CD4-positive, alpha-beta T cell (primary cell): ENCODE measurements at places on chromosomes 16 and 17. TPM values are rescaled to one million over a fixed set of nuclear protein-coding genes. Genes with fewer than 3 reads are reported as not detected.
A peak's percentile ranks its signal among the peaks of the same experiment; 100 is the strongest.

Gene HBQ1
- total RNA-seq: not detected

Gene ESRP2
- total RNA-seq: not detected

Gene CFAP97D1
- not detected for total RNA-seq

- no peak for DNase-seq
Observed at GRCh38 chr16:14202697-14203096, 131.6 kb downstream of the MRTFB start.

DNA sequence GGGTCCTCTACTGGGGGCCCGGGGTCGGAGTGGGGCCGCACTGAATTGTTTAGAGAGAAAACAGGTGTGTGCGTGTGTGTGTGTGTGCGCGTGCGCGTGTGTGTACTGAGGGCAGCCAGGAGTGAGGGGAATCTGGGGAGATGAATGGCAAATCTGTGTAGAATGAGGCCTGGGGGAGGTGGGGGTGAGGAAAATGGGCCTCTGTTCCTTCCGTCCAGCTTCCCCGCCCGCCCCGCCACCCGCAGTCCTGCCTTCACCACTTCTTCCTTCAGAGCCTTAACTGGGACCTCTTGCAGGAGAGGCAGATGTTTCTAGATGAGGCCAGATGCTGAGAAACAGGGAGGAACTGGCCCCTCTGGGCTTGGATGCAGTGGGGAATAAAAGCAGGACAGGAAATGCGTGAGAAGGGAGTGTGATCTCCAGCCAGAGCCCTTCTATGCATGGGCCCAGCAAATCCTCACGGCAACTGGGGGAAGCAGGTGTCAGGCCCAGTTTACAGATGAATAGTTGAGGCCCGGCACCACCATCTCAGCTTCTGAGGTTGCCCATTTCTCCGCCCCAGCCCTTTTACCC, 29.7 kb upstream of the NGFR start:
- no peak for DNase-seq

- DNase-seq: no peak
Observed at GRCh38 chr16:51429041-51429440, 278.0 kb upstream of the SALL1 start.

DNA sequence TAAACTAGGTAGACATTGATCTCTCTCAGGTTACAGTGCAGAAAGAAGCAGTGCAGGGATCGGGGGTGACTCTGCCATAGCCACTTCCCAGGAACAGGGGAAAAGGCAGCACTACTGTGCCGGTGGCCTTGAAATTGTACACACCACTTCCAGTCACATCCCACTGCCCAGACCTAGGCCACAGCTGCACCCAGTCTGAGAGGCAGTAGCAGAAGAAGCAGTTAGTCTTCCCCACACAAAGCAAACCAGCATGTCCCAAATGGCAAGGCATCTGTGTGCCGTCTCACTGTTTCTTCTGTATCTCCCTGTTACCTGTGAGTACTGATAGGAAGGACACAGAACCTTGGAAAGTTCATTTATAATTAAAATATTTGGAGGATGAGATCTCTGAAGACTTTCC, 47.0 kb downstream of the TMC6 start:
- DNase-seq: no peak

- DNase-seq: no peak
Observed at GRCh38 chr17:55760643-55761355, 9.9 kb downstream of the PCTP start.

- no peak for DNase-seq
Observed at GRCh38 chr17:78377858-78378224, 608 bp upstream of the PGS1 start.

GRCh38 chr16:60110531-60110930, 1376.4 kb upstream of the GOT2 start:
- DNase-seq: no peak

DNA sequence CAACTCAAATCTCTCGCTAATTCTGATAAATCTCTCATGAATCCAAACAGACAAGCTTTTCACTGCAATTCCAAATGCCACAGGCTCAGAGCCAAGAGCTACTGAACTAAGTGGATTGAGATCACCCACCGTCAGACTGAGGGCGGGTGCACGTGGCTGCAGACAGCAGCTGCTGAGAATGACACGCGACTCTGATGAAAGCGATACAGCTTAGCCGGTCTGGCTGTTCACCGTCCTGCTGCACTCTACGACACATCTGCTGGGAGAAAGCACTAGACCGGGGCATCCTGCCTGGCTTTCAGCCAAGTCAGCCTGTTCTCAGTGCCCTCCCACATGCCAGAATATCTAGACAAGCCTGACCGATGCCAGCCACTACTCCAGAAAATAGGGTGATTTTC, 42.6 kb downstream of the KLHDC4 start:
- no peak for DNase-seq

DNA sequence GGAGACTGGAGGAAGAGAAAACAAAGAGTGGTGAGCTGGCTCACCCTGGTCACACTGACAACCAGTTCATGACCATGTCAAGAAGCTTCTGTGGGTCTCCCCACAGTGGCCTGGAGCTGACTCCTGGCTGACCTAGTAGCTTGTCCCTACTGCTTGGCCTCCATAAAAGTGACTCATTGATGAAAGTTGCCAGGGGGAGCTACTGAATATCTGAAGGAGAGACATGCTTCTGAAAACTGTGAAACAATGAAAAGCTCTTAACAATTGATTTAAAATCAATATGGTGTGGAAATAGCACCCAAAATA, 22.0 kb downstream of the SMPD3 start:
- no peak for DNase-seq

- DNase-seq: peak; percentile 86
Observed at GRCh38 chr16:28309811-28310311, 17.5 kb downstream of the SBK1 start.

DNA sequence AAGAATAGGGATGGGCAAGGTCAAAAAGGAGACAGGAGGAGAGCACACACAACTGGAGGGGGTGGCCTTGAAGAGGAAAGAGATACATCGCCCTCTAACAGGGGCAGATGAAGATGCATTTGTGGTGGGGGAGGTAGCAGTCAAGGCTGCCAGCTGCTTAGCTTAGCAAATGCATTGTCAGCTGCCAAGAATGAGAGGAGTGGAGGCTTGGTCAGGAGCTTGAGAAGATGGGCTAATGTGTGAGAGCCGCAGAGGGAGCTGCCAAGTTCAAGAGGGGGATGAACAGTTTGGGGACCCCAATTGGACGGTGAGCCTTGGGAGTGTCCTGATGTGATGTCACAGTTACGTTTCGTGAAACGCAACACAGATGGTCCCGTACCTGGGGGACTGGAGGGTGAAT, 28.9 kb upstream of the GNA13 start:
- no peak for DNase-seq

- peak; percentile 67 for DNase-seq
Observed at GRCh38 chr17:77451245-77451893, 310.6 kb downstream of the SEC14L1 start.

DNA sequence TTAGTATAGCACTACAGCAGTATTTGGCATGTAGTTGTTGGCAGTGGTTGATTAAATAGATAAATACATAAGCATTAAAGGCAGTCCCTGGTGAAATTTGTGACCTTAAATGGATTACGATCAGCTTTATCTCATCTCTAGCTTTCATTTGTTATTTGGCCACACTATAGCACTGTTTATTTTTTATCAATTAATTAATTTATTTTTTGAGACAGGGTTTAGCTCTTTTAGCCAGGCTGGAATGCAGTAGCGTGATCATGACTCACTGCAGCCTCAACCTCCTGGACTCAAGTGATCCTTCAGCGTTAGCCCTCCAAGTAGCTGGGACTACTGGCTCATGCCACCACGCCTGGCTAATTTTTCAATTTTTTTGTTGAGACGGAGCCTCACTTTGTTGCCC, 18.7 kb upstream of the ARHGAP17 start:
- DNase-seq: no peak

DNA sequence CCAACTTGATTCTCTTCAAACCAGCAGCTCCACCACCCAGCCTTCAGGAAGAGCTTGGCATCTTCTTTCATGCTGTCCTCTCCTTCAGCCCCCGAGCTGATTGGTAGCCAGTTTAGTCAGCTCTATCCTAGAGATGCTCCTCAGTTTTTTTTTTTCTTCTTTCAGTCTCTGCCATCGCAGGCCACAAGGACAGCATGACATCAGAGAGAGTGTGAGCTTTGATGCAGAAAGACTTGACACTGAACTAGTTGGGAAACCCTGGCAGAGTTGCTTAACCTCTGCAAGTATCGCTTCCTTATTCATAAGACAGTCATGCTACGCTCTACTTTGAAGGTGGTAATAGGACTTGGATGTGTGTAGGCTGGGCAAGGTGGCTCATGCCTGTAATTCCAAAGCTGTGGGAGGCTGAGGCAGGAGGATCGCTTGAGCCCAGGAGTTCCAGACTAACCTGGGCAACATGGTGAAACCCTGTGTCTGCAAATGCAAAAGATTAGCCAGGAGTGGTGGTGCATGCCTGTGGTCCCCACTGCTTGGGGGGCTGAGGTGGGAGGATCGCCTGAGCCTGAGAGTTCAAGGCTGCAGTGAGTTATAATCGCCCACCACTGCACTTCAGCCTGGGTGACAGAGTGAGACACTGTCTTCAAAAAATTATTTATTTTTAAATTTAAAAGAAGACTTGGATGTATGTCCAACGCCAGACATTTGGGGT, 2.6 kb downstream of the CD300LB start:
- no peak for DNase-seq

GRCh38 chr16:47045459-47045858, 72.0 kb upstream of the DNAJA2 start:
- DNase-seq: peak; percentile 5

GRCh38 chr16:68100488-68100887, 15.3 kb downstream of the NFATC3 start:
- no peak for DNase-seq

DNA sequence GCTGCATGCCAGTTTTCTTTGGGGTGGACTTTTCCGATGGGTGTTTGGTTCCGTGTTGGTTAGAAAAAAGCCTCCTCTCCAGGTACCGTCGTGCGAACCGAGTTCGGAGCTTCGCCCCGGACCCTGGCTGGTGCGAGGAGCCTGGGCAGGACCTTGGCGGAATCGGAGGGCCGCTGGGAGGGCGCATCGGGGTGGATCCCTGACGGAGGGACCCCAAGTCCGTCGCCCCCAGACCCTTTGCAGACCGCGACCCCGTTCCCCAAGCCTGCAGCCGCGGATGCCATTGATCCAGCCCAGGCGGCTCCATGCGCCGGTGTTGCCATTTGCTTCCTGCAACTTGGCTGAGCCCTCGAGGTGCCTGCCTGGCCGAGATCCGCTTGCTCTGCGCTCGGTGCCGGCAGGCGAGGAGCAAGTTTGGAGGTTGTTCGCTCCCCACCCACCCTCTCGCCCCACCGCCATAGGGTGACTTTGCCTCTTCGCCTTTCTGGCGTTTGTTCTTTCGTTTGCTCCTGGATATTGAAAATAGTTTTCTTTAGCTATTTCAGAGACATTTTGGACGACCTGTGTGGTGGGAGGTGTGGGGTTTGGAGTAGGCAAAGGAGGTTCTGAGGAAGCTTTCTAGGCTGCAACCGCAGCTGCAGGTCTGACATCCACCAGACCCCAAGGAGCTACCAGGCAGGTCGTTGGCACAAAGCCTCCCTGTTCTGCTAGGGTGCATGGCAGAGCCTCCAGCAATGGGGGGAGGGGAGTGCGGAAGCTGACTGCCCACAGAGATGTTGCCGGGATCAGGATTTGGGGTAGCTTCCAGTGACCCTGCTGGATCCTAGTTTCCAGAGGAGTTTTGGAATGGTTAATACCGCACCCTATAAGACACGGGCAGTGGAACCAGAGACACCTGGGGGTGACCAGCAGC, 58.2 kb downstream of the RAP1GAP2 start:
- DNase-seq: no peak

DNA sequence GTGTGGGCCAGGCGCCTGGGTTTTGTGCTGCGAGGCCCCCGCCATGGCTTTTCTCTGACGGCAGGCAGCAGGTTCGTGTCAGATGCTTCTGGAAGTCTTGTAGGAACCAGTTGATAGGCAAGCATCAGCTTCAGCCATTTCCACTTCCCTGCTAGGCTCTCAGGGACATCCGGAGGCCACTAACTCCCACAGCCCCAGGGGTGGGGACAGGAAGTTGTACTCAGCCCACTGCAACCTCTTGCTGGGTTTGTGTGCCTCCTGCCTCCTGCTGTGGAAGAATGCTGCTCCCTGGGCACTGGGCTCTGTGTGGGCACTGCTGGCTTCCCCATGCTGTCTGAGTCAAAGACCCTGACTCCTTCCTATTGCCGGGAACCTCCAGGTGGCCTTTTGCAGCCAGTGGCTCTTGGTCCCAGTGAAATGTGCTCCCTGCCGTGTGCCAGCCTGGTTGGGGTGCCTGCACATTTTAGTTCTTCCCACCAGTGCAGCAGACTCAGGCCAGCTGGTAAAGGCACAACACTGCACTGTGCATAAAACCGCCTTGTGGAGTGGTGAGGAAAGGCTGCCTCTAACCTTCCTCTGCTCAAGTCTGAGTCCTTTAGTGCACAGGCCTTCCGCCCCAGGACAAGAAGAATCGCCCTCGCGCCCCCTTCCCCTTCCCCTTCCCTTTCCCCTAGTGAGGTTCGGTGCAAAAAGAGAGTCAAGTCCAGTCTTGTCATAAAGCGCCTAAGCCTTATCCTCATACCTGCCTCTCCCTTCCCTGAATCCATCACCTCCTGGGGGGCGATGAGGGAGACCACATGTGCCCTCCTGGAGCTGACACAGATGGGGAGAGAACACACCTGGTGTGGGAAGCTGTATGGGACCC, 16.6 kb downstream of the LDHD start:
- DNase-seq: peak; percentile 37

- DNase-seq: no peak
Observed at GRCh38 chr17:80998748-80999535, 7.3 kb downstream of the CHMP6 start.

GRCh38 chr16:58027916-58028455, 2.4 kb downstream of the MMP15 start:
- no peak for DNase-seq

- peak; percentile 75 for DNase-seq
Observed at GRCh38 chr17:21419299-21420239, 43.4 kb downstream of the KCNJ12 start.

- peak; percentile 46 for DNase-seq
Observed at GRCh38 chr17:78798695-78799559, 16.9 kb upstream of the CYTH1 start.

DNA sequence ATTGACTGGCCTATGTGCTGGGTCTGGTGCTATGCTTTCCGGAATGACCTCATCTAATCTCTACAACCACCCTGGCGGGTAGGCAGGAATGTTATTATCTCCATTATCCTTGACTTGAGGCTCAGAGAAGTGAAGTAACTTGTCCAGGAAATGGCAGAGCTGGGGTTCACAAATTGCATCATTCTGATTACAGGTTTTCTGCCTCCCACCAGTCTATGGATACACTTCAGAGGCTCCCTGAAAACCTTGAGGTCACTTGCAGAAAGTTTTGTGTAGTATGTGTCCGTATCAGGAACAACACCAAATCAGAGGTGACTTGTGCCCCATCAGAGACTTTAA, 19.1 kb downstream of the NOD2 start:
- no peak for DNase-seq

DNA sequence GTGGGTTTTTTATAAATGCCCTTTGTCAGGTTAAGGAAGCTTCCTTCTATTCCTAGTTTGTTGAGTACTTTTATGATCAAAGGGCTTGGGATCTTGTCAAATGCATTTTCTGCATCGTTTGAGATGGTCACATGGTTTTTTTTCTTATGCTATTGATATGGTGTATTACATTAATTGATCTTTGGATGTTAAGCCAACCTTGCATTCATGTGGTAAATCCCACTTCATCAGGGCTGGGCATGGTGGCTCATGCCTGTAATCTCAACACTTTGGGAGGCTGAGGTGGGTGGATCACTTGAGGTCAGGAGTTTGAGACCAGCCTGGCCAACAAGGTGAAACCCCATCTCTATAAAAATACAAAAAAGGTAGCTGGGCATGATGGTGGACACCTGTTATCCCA, 30.8 kb upstream of the ATP2A3 start:
- no peak for DNase-seq
